Stimulated activated CD8-positive, alpha-beta memory T cell treated with anti-CD3 and anti-CD28 coated beads, Interleukin-4, amount 100 ng/mL, for 4 hours (primary cell): ENCODE measurements at places on chromosomes 5 and 9.

DNA sequence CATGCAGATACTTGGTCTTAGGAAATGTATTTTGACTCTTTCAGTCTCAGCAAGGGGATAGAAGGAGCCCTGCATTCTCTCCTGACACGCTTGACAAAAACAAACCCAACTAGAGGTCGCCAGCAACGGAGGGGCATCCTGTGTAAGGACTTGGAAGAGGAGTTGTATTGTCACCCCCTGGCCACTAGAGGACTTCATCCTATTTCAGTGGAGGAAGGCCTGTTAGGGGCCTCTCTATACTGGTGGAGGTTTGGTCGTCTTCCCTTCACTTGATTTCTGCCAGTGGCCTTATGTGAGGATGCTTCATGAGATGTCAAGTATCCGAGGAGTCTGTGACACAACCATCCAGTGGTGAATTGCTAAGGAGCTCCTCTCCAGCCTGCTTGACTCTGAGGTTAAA lies 122.8 kb upstream of the STC2 start:
- DNase-seq = no peak

DNA sequence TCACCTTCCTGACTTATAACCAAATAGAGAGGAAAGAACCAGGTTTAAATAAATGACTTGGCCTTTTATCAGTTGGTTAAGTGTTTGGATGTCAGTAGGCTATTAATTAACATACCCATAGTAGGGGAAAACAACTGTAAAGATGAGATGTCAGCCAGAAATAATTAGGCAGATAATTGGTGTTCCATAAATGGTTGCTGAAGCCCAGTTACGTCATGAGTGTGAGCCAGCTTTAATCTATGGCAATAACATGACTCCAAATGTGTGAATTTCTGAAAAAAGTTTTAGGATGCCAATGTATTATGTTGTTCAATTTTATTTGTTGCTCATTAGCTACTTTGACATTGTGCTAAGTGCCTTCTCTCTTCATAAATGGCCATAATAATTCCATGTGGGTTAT lies 180.5 kb downstream of the FBXL7 start:
- DNase-seq = no peak

- no peak for DNase-seq
Measured at GRCh38 chr9:81460693-81461092, 228.7 kb downstream of the TLE1 start.

GRCh38 chr5:140041099-140041491 lies 2.0 kb downstream of the NRG2 start:
- DNase-seq = no peak
